Heart left ventricle (tissue), 16 donors: ENCODE measurements at places on chromosomes 12 and 14. TPM values are rescaled to one million over a fixed set of nuclear protein-coding genes. Genes with fewer than 3 reads are reported as not detected.

GLT8D2 gene
- polyA plus RNA-seq, result 4.9 TPM

GPD1 gene
- 10.0 TPM for polyA plus RNA-seq

ANKRD33 gene
- polyA plus RNA-seq, result not detected

- no peak for DNase-seq
Observed at GRCh38 chr12:124059752-124060151, 86.7 kb downstream of the ZNF664 start.

MANSC1 gene
- 4.5 TPM for polyA plus RNA-seq

CD4 gene
- 1.1 TPM for polyA plus RNA-seq

GRCh38 chr12:115370650-115371049 is 686.7 kb upstream of the TBX3 start:
- no peak for DNase-seq

DNA sequence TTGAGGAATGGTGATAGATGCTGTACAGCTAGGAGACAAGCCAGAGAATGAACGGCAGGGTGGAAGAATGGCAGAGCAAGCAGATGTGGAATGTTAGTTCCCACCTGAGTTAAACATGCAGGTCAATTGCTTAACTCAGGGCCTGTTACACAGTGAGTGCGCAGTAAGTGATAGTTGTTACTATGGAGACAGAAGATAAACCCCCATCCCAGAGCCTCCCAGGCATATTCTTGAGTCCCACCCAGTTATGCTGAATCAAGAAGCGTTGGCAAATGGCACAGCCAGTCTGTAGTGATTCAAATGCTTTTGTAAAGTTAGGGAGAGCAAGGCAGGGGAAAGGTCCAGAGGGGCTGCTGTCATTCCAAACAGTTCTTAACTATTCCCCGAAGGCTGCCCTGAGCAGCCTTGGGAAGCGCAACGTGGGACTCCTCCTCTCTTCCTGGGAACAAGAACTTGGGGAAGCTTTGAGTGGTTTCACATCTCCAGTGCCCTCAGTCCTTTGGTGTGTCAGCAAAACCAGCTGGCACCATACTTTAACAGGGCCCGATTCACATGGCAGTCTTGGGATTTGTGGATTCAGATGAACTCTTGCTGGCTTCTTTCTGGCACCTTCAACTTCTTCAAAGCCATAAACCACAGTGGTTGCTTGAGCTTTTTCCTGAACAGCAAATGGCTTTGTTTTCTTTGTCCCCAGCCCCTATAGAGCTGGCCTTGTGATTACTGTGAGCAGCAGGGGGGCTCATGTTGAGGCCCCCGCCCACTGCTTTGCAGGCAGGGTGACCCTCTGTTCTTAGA is 66.4 kb downstream of the PPM1A start:
- DNase-seq, result no peak
